ENCODE measurements at places on chromosomes 11 and 22.

DNA sequence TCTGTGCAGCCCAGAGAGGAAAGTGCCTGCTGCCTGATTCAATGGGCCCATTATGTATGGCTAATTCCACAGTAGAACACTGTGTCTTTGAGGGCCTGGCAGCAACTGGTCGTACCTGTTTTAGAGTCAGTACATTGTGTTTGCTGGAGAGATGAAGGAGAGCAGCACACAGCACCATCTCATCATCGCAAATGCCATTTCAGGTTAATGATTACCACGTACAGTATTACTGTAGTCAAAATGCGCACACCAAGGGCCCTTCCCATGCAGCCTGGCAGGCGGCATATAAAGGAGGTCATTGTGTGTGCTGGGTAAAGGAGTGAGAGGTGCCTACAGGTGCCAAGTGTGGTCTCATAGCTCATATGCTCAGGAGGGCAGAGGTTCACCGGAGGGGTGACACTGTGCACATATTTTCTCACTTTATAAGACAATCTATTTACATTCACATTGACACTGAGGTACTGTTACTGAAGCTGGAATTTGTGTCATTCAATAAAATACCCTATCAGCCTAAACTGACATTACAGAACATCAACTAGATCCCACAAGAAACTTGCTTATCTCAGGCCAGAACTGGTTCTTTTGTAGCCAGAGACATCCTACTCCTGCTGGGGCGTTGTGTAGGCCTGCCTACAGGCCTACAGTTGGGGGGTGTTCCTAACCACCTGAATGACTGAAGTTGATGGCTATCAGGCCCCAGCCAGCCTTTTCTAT lies 90.4 kb downstream of the APIP start:
- no peak for DNase-seq

DNA sequence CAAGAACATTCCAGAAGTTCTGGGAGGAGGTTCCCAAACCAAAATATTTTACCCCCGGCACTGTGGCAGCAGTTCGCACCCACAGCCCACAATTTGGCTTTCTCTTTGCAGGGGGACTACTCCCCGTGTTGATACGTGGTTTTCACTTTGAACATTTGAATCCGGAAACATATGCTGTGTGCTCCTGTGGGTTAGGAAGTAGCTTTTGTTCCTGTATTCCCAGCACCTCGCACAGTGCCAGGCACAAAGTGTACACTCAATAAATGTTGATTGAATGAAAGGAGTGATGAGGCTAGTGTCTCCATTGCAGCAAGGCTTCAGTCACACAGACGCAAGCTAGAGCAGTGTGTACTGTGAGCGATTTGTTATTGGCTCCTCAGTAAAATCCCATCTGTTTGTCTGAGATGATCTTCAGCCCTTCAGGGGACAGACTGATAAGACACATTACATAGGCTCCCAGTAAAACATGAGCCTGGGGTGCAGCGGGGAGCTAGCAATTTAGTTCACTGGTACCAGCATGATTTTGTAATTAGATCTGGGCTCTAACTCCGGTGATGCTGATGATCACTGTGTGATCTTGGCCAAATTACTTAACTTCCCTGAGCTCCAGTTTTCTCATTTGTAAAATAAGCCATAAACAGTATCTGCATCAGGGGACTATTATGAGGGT lies 2.2 kb downstream of the LAYN start:
- no peak for DNase-seq

GRCh38 chr11:110455718-110456117 lies 26.0 kb downstream of the FDX1 start:
- no peak for DNase-seq

DNA sequence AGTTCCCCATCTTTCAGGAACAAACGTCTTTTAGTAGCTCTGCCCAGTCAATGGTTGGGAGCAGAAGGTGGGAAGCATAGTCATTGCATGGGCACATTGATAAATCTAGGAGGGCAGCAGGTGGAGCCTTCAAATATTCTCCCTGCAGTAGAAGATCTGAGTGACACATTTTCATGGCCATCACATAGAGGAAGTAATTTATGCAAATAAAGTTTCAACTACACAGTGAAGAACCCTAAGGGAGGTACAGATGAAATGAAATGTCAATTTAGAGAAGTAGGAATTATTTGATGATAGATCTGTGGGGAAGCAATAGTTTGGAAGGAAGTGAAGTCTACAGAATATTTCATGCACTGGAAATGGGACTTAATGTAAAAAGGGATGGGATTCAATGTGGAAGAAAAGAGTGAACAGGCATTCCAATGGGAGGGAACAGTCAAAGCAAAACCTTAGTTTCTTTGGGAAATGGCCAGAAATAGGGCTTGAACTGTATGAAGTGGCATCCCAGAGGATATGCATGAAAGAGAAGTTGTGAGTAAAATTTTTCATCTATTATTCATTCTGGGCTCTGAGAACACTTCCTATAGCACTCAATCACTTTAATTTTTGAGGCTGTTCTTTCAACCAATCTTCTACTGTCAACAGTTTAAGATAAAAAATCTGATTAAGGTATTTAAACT lies 256.2 kb upstream of the LUZP2 start:
- peak; percentile 75 for DNase-seq

DNA sequence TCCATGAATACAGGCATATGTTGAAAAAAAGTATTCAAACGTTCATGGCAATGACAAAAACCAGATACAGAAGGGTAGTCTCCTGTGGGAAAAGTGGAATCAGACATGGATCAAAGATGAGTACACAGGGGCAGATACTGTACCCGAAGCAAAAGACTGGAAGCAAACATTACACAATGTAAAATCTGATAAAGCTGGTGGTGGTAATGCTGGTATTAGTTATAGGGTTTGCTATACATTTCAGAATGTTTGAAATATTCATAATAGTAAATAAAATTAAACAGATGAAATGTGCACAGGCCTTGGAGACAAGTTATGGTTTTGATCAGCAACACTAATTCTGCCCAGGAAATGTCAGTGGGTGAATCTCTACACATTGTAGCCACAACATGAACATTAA lies 607.6 kb downstream of the SOX6 start:
- DNase-seq = no peak

GRCh38 chr22:29956680-29957079 lies 73.7 kb downstream of the MTMR3 start:
- no peak for DNase-seq

DNA sequence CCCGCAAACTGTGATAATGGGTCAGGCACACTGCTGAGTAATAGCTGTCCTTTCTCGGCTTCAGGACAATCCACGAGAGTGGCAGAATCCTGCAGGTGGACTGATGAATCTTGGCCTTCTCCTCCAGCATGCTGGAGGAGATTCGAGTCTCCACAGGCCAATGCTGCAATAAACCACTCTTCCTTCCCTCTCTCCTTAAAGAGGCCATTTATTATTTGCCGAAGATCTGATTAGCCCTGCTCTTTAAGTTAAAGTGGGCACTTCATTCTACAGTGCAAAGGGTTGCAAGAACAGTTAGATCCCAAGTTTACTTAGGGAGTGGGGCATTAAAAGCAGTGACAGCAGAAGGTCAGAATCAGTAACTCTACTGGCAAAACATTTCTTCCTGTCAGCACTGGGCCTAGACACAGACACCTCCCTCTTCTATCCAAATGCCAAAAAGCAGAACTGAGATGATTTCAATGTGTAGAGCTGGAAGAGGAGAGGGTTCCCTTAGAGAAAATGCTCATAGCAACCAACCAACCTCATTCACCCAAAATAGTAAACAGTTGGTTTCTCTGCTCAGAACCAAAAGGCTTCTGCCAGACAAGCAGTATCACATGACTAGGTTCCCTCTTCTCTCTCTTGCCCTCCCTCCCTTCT lies 121.7 kb downstream of the SGSM3 start:
- DNase-seq = no peak

Data from fibroblast of skin of back (primary cell).